ENCODE measurements at places on chromosomes 7 and 10.

DNA sequence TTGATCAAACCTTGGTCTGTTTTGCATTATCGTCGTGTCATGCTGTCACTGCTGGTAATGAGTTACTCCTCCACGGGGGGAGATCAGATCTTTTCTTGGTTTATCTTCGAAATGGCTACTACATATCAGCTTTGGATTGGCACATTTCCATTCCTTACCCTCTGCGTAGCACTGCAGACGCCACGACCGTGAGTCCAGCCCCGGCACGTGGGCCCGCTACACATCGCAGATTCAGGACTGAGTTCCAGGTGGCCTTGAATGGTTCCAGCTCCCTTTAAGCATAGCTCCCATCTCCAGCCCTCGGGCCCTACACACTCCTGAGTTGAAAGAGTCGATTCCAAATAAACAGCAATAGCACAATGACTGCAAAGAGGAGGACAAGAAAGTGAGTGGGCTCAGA, 238.6 kb upstream of the PFKP start:
- no peak for DNase-seq

DNA sequence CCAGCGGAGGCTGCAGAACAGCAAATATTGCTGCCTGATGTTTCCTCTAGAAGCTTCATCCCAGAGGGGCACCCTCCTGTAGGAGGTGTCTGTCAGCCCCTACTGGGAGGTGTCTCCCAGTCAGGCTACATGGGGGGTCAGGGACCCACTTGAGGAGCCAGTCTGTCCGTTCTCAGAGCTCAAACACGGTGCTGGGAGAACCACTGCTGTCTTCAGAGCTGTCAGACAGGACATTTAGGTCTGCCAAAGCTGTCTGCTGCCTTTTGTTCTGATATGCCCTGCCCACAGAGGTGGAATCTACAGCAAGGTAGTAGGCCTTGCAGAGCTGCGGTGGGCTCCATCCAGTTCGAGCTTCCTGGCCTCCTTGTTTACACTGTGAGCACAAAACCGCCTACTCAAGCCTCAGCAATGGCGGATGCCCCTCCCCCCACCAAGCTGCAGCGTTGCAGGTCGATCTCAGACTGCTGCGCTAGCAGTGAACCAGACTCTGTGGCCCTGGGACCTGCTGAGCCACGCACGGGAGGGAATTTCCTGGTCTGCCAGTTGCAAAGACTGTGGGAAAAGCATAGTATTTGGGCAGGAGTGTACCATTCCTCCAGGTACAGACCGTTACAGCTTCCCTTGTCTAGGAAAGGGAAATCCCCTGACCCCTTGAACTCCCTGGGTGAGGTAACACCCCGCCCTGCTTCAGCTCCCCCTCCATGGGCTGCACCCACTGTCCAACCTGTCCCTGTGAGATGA, 17.7 kb upstream of the MINDY3 start:
- no peak for DNase-seq

DNA sequence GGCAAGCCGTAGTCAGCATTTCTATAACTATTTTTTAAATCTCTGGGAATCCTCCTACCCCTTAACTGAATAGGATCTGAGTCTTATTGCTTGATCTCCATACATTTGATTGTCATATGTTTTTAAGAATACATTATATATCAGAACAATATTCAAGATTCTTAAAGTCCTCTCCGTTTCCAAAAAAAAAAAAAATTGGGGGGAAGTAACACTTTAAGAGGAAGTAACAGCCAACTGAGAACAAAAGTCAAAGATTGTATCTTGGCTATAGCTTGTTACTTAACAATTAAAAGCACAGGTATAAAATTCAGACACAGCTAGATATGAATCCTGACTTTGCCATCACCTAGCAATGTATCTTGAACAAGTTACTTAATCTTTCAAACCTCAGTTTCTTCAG, 169.9 kb upstream of the ADO start:
- no peak for DNase-seq

DNA sequence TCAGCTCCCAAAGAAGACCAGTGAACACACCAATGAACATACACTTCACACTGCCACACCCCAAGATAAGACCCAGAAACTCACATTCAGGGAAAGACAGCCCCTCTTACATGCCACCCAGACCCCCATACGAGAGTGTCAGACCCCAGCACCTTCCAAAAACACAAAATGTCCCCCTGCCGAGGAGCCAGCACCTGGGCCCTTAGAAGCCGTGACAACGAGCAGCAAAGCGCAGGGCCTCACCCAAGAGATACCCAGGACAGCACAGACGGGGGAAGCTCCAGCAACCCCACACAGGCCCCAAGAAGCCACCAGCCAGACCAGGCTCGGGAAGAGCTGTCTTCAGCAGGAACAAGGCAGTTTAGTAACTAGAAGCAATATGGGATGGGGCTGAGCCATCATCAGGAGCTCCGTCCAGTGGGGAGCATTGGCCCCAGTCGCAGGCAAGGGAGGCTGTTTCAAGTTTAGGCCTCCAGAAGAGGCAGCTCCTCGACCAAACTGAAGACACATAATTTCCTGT, 243.6 kb downstream of the PTPRN2 start:
- no peak for DNase-seq

DNA sequence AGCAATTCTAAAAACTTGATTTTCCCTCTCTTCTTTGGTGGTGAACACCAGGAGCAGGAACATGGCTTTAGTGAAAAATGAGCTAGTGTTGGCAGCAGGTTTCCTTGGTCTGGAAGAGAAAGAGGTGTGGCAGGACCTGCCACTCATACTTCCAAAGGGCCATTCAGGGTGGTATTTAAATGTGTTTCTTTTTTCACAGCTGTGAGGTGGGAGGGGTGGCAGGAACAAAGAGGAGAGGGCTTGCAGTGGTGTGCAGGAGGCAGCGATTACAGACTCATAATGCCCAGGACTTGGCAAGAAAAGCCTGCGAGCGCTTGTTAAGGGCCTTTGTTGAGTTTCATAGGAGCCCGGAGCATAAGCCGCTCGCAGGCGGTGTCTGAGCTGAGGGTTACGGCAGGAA, 36.8 kb downstream of the WIPF3 start:
- no peak for DNase-seq

GRCh38 chr7:142112086-142112485, 568 bp downstream of the MGAM2 start:
- DNase-seq = no peak

- DNase-seq = no peak
These were observed 3.5 kb upstream of the KCNH2 start for GRCh38 chr7:150981644-150982043.

GRCh38 chr7:47149208-47149839, 432.6 kb downstream of the TNS3 start:
- DNase-seq = no peak

DNA sequence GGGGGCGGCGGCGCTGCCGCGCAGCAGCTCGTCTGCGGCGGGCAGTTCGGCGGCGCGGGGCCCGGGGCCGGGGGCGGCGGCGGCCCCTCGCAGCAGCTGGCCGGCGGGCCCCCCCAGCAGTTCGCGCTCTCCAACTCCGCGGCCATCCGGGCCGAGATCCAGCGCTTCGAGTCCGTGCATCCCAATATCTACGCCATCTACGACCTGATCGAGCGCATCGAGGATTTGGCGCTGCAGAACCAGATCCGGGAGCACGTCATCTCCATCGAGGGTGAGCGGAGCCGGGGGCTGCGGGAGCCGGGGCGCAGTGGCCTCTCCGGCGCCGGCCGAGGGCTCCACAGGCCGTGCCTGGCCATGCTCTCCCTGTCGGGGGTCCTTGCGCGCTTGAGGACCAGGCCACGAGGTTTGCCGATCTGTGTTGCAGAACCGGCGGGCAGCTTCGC, 548 bp downstream of the AGAP3 start:
- no peak for DNase-seq

- DNase-seq = no peak
These were observed 646.2 kb upstream of the SEMA3D start for GRCh38 chr7:85833066-85833465.

DNA sequence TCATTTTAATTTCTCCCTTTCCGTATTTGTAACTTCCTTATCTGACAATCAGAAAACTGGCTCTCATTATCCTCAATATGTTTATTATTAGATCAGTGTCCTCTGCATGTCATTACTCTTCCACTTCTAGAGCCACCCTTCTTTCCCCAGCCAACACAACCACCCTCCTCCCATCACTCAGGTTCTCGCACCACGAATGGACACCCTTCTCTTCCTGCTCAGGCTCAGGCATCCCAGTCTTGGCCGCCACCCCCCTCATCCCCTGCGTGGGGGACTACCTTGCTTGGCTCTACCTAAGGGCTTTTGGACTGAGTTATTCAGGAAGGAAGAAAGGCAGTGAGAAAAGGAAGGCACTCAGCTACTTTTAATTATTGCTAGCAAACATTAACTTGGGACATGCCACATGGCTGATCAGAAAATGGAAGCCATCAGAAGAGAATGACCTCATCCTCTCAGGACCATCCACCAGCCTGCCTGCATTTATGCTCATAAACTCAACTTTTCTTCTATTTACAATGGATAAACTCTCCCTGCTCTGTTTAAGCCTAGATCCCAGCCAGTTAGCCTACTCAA, 199.9 kb upstream of the PLXNA4 start:
- no peak for DNase-seq

GRCh38 chr10:124515244-124515970, 53.8 kb downstream of the LHPP start:
- DNase-seq = no peak
